ENCODE measurements at places on chromosomes 4 and X. TPM values are rescaled to one million over a fixed set of nuclear protein-coding genes. Genes with fewer than 3 reads are reported as not detected.
A peak's percentile ranks its signal among the peaks of the same experiment; 100 is the strongest.

DNA sequence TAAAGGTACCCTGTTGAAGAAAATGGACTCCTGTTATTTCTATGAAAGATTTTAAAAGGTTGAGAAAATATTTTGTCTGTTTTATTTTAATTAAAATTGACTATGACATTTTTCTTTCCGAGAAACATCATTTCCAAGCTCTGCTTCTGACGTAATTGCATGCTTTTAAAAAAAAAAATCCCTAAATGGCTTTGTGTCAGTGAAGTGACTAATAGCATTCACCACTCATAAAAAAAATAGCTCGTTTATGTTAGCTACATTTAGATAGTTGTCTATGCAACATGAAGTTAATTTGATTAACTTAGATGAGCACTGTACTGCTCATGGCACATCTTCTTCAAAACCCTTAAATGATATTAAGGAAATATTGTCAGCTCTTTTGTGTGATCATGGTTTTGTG, 105.1 kb upstream of the KLHL13 start:
- H3K27me3 ChIP-seq = no peaks in the 10 kb centered on the region
- no peak overlapping the region for H3K4me3 ChIP-seq
- H3K27ac ChIP-seq = no peak overlapping the region
- no peaks in the 10 kb centered on the region for H3K4me1 ChIP-seq
- no peaks in the 10 kb centered on the region for H3K36me3 ChIP-seq
- DNase-seq = no peak

GRCh38 chr4:147879676-147880075, 147.8 kb downstream of the ARHGAP10 start:
- no peaks in the 10 kb centered on the region for H3K27me3 ChIP-seq
- no peaks in the 10 kb centered on the region for H3K36me3 ChIP-seq
- no peak for DNase-seq

DNA sequence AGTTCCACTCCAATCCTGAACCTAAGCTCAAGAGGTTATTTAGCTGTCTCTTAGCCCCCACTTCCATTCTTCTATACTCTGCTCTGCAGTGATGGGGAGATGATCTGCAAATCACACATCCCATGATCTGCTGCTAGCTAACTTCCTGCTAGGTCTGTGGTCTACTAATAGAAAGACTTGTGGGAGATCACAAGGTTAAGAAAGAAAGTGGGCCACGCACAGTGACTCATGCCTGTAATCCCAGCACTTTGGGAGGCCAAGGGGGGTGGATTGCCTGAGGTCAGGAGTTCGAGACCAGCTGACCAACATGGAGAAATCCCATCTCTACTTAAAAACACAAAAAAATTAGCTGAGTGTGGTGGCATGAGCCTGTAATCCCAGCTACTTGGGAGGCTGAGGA, 471.1 kb upstream of the NWD2 start:
- no peak overlapping the region for H3K4me3 ChIP-seq
- H3K27ac ChIP-seq = no peak overlapping the region
- H3K27me3 ChIP-seq = no peaks in the 10 kb centered on the region

GRCh38 chr4:187711586-187711985, 284.0 kb upstream of the ZFP42 start:
- no peaks in the 10 kb centered on the region for H3K27me3 ChIP-seq
- H3K27ac ChIP-seq = no peak overlapping the region
- no peaks in the 10 kb centered on the region for H3K4me1 ChIP-seq

GRCh38 chrX:45681891-45682290, 481.2 kb upstream of the DIPK2B start:
- H3K36me3 ChIP-seq = peaks cover 3% of the 10 kb centered on the region
- H3K4me3 ChIP-seq = no peak overlapping the region
- no peaks in the 10 kb centered on the region for H3K4me1 ChIP-seq
- DNase-seq = no peak
- no peaks in the 10 kb centered on the region for H3K27me3 ChIP-seq

DNA sequence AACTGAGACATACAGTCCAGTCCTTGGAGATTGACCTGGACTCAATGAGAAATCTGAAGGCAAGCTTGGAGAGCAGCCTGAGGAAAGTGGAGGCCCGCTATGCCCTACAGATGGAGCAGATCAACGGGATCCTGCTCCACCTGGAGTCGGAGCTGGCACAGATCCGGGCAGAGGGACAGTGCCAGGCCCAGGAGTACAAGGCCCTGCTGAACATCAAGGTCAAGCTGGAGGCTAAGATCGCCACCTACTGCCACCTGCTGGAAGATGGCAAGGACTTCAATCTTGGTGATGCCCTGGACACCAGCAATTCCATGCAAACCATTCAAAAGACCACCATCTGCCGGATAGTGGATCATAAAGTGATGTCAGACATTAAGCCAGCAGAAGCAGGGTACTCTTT, 20.4 kb upstream of the FRMPD3 start:
- no peak for DNase-seq
- no peak overlapping the region for H3K4me3 ChIP-seq
- peaks cover 7% of the 10 kb centered on the region for H3K36me3 ChIP-seq
- no peaks in the 10 kb centered on the region for H3K27me3 ChIP-seq
- no peak overlapping the region for H3K27ac ChIP-seq

DNA sequence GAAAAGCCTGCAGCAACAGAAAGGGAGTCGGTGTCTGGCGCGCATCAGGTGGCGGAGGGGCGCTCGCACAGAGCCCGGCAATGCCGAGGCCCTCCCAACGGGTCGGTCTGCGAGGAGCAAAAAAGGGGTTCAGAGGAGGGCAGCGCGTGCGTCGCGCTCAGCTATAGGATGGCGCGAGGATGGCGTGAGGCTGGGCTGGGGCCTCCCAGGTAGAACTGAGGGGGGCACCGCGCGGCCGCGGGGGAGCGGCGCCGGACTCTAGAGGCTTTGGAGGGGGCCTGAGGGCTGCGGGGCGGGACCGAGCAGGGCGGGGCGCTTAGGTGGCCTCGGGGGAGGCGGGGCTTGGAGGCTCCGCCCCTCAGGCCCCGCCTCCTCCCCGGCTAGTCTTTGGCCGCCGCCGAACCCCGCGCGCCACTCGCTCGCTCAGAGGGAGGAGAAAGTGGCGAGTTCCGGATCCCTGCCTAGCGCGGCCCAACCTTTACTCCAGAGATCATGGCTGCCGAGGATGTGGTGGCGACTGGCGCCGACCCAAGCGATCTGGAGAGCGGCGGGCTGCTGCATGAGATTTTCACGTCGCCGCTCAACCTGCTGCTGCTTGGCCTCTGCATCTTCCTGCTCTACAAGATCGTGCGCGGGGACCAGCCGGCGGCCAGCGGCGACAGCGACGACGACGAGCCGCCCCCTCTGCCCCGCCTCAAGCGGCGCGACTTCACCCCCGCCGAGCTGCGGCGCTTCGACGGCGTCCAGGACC, at the start of gene PGRMC1:
TSS of gene PGRMC1 (plus strand) at position 414 of the 751 bp plus-strand sequence. CDS start at position 493, 79 bp downstream.
- peak within 1 kb of the TSS; percentile 98 for H3K27ac ChIP-seq
- H3K4me1 ChIP-seq = peaks cover 53% of the 10 kb centered on the region
- H3K27me3 ChIP-seq = no peaks in the 10 kb centered on the region
- peak within 1 kb of the TSS; percentile 94 for H3K4me3 ChIP-seq

GRCh38 chr4:56699537-56700105, 18.5 kb upstream of the HOPX start:
- H3K27me3 ChIP-seq = no peaks in the 10 kb centered on the region
- H3K36me3 ChIP-seq = no peaks in the 10 kb centered on the region
- DNase-seq = no peak
- no peaks in the 10 kb centered on the region for H3K4me1 ChIP-seq
- no peak overlapping the region for H3K27ac ChIP-seq

- H3K36me3 ChIP-seq = peaks cover 14% of the 10 kb centered on the region
- H3K4me3 ChIP-seq = no peak overlapping the region
- no peak for DNase-seq
Observed at GRCh38 chr4:163157157-163157556, 9.5 kb downstream of the NAF1 start.

DNA sequence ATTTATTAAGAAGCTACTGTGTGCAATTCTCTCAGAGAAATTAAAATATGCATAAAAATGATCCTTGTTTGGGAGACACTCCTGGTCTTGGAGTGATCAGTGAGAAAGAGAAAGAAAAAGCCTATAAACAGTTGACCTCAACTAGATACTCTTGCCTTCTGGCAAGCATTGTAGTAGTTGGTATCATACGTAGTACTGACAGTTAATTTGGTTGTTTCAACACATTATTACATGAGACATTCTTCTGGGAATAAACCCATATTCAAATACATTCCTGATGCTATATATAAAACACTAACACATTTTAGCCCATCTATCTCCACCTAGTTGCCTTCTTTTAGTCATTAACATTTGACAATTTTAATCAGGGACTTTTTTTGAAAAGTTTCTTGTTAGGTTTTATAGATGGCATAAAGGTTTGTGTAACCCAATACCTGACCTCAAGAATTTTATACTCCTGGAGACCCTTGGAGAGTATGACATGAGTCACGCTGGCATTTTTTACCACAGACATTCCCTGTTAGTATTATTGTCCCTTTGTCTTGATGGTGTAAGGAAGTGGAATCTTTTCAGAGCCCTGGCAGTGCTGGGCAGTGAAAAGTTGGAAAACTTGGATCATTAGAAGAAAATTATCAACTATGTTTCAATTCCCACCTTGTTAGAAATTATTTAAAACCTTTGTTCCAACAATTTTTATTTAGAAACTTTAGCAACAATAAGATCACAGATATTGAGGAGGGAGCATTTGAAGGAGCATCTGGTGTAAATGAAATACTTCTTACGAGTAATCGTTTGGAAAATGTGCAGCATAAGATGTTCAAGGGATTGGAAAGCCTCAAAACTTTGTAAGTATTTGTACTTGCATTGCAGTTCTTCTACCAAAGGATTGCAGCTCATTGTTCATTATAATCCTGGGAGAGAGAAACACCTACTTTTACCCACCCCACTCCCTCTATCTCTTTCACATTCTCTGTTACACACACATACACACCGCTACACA, 167.1 kb upstream of the PACRGL start:
- H3K27me3 ChIP-seq = no peaks in the 10 kb centered on the region
- no peak overlapping the region for H3K4me3 ChIP-seq
- H3K27ac ChIP-seq = no peak overlapping the region
- no peaks in the 10 kb centered on the region for H3K4me1 ChIP-seq

- no peak for DNase-seq
- H3K36me3 ChIP-seq = no peaks in the 10 kb centered on the region
- no peak overlapping the region for H3K4me3 ChIP-seq
- H3K27ac ChIP-seq = no peak overlapping the region
Observed at GRCh38 chr4:150779707-150780106, 197.8 kb downstream of the MAB21L2 start.

DNA sequence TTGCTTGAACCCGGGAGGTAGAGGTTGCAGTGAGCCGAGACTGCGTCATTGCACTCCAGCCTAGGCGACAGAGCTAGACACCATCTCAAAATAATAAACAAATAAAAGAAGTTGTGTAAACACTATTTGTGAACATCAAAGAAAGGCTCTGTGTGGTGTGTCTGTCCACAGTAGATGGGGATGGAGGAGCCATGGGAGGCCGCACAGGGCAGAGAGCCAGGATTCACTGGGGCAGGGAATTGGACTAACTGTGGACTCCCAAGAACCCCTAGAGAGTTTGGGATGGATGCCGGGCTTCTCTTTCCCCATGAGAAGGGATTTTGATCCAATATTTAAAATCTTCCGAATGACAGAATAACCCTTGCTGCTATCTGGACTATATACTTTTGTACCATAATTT, 26.5 kb downstream of the TBC1D1 start:
- no peaks in the 10 kb centered on the region for H3K27me3 ChIP-seq
- no peaks in the 10 kb centered on the region for H3K36me3 ChIP-seq

DNA sequence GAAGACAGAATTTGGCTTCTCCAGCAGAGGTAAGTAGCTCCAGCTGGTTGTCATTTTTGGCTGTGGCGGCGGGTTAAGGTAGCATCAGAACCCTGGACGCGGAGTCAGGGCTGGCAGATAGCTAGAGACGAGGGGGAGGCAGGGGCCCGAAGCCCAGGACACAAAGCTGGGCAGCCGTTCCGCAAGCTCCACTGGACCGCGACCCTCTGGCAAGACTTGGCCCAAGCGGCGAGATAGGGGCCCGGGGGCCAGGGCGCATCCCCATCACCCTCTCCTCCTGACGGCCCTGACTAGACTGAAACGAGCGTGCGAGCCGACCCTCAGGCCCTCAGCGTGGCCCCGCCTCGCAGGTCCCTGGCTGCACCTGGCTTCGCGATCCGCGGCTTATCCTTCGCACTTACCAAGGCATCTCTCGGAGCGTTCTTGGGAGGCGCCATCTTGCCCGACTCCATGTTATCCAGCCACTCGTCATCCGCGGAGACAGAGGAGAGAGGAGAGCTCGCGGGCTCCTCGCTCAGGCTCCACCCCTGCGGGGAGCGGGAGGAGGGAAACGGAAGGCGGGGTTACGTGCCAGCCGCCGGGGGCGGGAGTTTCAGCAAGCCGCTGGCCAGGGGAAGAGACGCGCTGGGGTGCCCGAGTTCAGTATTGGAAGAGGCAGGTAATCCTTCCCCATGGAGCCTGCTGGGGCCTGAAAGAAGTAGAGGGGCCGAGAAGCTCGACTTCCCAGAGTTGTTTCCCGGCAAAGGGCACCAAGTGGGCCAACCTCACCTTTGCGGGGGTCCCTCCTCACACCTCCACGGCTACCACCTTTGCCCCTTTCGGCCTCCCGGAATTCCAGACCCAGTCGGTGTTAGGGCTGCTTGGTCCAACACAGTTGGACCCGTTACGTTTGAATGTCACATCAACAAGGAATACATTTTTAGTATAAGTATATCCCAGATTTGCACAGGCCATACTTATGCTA, at the start of gene TAF9B:
TSS of gene TAF9B (minus strand) at position 491 of the 964 bp plus-strand sequence. CDS start at position 452, 39 bp downstream.
- H3K4me3 ChIP-seq = peak within 1 kb of the TSS; percentile 95
- no peaks in the 10 kb centered on the region for H3K4me1 ChIP-seq
- peaks cover 13% of the 10 kb centered on the region for H3K36me3 ChIP-seq
- peak within 1 kb of the TSS; percentile 99 for H3K27ac ChIP-seq
- no peaks in the 10 kb centered on the region for H3K27me3 ChIP-seq
- peak; percentile 63 for DNase-seq

- no peak for DNase-seq
- H3K27ac ChIP-seq = no peak overlapping the region
- no peaks in the 10 kb centered on the region for H3K27me3 ChIP-seq
- peaks cover 22% of the 10 kb centered on the region for H3K4me1 ChIP-seq
- no peak overlapping the region for H3K4me3 ChIP-seq
- H3K36me3 ChIP-seq = no peaks in the 10 kb centered on the region
Observed at GRCh38 chr4:129335276-129335675, 239.3 kb downstream of the C4orf33 start.

GRCh38 chrX:118675966-118676349, 51.4 kb upstream of the IL13RA1 start:
- H3K27me3 ChIP-seq = no peaks in the 10 kb centered on the region
- peaks cover 3% of the 10 kb centered on the region for H3K36me3 ChIP-seq
- no peak overlapping the region for H3K27ac ChIP-seq
- H3K4me1 ChIP-seq = no peaks in the 10 kb centered on the region
- DNase-seq = no peak

CCDC110 gene
- 0.14 TPM for total RNA-seq

RBMXL3 gene
- total RNA-seq = not detected

TEC gene
- total RNA-seq = 0.25 TPM

STOX2 gene
- 26.7 TPM for total RNA-seq

AFM gene
- total RNA-seq = not detected

SPATA4 gene
- not detected for total RNA-seq

Data from neural crest cell (in vitro differentiated cells).